Activated T-cell treated with anti-CD3 and anti-CD28 coated beads, Interleukin-2, amount 50 U/mL, for 4 hours (primary cell): ENCODE measurements at places on chromosomes 13 and 19. TPM values are rescaled to one million over a fixed set of nuclear protein-coding genes. Genes with fewer than 3 reads are reported as not detected.

Gene LTBP4
- 251 TPM for total RNA-seq

Gene ZNF223
- 1.1 TPM for total RNA-seq

Gene RASIP1
- 0.16 TPM for total RNA-seq

Gene ZNF69
- 1.2 TPM for total RNA-seq

Gene LILRA1
- not detected for total RNA-seq

Gene ACER1
- total RNA-seq: 0.13 TPM

Gene ZNF850
- 3.5 TPM for total RNA-seq

Gene FBXO46
- 33.3 TPM for total RNA-seq

Gene COMP
- not detected for total RNA-seq

Gene ERF
- 86.2 TPM for total RNA-seq

Gene LHB
- total RNA-seq: not detected
